ENCODE measurements at places on chromosomes 3 and 15.

GRCh38 chr3:4021162-4021561, 221.9 kb downstream of the LRRN1 start:
- no peak for DNase-seq

DNA sequence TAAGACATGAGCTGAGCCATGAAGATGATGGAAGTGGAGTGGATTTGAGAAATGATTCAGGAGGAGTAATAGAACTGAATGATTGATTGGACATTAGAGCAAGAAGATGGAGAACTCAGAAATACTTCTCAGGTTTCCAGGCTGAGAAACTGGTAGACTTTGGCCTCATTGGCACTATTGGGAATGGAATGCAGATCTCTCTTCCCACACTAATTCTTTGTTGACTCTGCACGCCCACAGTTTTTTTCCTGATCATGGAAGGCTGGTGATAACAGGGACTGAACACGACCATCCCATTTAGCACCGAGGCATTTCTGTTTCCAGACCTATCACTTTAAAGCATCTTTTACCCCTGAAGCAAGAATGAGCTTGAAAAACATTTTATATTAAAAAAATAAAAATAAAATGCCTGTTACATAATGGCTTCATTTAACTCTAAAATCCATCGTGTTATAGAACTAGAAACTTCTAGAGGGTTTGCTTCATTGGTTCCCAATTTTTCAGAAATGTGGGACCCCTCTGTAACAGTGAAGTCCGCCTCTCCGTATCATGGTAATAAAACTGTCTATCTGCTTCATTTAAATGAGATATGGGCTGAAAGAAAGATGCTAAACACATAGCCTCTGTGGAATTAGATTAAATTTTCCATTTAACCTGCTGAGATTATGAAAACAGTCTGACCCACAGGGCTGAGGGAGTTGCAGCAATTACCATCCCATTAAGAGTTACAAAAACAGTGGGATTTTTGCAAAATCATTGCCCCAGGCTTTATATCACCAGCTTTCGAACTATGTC, 562.0 kb upstream of the CFAP20DC start:
- no peak for DNase-seq

- no peak for DNase-seq
Measured at GRCh38 chr15:99481113-99481950, 84.5 kb upstream of the MEF2A start.

DNA sequence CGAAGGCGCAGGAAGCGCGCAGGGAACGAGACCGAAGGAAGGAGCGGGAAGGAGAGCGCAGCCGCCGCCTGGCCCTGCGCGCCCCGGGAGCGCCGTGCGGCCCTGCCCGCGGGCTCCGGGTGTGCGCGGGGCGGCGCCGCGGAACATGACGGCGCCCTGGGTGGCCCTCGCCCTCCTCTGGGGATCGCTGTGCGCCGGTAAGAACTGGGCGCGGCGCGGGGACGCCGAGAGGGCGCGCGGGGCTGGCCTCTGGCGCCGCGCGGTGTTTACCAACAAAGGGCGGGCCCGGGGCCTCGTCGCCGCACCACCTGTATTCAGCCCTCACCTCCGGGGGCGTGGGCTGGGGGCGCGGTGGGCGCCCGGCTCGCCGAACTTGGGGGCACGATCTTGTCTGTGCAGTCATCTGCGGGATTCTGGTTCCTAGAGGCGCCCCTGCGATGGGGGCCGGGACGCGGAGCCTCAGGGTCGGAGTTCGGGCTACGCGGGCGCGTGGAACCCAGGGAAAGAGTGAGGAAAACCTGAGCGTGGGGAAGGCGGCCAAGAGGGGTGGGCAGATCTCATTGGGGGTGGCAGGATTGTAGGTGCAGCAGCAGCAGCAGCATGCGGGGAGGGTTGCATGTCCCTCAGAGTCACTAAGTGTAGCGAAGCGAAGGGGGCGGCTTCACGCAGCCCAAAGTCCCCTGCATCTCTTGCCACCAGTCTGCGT, 641 bp downstream of the ACVR2B start:
- no peak for DNase-seq

DNA sequence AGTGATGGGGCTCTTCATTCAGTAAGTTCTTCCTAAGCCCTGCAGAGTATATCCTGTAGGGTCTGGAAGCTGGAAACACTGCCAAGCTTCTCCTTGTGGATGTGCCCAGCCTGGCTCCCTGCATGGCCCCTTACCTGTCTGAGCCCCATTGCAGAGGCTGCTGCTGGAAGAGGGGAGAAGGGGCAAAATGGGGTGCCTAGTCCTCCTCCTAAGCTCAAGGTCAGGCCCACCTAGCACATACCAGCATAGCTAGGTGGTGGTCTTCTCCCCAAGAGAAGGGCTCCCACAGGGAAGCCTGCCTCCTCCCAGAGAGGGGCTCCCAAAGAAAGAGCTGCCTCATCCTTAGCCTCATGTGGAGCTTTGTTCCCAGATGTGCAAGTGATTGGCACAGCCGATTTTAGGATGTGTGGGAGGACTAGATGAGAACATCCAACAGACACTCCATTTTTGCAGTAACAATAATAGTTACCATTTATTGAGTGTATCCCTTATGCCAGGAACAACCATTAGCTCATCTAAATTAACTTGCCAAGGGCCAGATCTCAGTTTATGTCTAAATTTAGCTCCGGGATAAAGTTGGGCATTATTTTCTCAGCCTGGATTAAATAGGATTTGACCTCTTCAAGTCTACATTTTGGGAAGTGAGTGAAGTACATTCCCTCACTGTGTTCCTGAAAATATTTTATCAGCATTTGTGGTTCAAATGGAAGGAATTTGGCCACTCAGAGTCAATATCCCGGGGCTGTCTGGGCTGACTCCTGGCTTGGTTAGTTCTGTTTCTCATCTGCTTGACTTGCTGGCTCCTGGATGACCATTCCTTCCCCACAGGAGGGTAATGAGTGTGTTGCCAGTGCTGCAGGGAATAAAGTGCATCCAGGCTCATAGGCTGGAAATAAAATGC, 291.1 kb upstream of the ROPN1 start:
- no peak for DNase-seq

GRCh38 chr3:196643201-196643749, 3.8 kb downstream of the NRROS start:
- DNase-seq, result peak; percentile 66

DNA sequence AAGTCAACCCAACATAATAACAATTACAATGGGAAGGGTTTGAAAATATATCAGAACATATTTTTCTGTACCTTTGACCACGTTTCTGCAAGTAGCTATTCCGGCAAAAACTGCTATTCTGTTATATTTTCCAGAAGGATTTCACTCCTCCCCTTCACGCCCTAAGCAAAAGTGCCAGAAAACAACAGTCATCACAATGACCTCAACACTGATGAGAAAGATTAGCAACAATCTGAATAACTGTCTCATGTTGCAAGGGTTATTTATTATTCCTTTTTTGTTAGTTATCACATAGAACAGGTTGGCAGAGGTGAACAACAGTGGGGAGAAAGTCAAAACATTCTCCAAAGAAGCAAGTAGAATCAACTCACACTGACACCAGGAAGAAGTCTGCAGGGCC, 269.4 kb upstream of the ARRDC4 start:
- DNase-seq, result no peak

DNA sequence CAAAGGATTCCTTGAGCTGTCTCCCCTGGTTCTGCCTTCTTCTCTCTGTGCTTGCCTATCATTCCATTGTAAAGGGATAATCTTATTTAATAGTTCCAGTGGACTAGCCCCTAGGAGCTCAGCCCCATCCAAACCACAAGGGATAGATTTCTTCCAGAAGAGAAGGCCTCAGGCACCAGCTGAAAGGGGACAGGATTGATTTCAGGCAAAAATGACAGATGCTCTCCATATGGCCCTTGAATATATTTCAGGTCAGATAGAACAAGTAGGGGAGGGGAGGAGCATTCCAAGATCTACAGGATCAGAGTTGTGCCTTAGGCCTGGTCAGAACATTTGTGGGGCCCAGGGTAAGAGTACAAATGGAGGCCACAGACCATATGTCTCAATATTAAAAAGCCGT, 85.3 kb downstream of the RPLP1 start:
- no peak for DNase-seq

- no peak for DNase-seq
Measured at GRCh38 chr15:36977659-36978058, 122.7 kb downstream of the MEIS2 start.

DNA sequence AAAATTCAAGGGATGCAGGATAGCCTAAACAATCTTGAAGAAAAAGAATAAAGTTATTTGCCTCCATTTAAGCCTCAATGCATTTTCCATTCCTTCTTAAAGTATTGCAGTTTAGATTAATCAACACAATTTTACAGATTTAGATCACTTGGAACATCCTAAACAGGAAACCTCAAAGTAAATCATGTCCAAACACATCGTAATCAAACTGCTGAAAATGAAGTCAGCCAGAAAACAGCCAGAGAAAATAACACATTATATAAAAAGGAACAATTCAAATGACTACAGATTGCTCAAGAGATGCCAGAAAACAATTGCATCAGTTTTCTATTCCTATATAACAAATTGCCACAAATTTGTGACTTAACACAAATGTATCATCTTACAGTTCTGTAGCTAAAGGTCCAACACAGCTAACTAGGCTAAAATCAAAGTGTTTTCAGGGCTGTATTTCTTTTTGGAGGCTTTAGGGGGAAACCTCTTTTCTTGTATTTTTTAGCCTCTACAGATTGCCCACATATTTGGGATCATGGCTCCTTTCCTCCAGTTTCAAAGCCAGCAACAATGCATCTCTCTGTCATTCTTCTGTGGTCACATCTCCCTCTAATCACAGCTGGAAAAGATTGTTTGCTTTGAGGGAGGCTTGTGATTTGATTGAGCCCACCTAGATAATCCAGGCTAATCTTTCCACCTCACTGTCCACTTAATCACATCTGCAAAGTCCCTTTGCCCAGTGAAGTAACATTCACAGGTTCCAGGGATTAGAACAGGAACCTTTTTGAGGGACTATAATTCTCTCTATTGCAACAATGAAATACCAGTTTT, 543.3 kb upstream of the UBE2E2 start:
- DNase-seq, result no peak

DNA sequence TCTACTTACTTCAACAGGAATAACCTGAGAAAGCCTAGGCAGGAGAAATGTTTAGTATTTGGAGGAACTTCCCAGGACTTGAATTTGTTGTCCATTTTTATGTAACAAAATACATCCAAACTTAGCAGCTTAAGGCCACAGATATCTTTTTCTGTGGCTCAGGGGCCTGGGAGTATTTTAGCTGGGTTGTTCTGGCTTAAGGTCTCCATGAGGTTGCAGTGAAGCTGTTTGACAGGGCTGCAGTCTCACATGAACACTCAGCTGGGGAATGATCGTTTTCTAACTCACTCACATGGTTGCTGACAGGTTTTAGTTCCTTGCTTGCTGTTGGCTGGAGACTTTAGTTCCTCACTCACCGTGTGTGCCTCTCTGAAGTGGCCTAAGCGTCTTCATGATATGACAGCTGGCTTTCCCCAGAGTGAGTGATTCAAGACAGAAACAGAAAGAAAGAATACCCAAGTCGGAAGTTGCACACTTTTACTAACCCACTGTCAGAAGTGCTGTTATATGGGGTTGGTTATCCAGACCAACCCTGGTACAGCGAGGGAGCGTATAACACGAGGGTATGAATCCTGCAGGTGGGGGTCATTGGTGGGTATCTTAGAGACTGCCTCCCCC, 229.7 kb upstream of the TBL1XR1 start:
- peak; percentile 3 for DNase-seq

GRCh38 chr3:127763816-127764215, 58.5 kb downstream of the MGLL start:
- no peak for DNase-seq

DNA sequence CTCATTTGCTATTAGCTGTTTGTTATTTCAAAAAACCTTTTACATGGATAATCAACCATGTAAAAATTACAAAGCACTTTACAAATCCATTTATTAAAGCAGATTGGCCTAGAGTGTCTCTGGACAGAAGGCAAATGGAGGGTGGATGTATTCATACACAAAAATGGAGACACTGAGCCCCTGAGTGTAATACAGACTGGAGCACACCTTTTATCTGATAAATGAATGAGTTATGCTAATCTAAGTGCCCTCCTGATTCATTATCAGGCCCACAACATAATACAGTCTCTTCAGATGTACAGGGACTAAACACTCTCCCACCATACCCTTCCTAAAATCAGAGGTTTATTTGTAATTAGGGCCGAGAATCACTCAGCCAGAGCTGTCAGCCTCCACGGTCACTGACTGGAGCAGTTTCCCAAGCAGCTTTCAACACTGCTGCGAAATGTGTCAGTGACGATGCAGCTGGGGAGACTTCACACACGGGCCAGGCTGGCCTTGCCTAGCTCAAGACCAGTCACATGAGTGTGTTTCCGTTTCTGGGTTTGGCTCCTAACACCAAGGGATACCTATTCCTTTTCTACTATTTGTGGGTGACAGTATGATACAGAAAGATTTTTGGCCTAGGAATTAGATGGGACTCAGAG, 271.8 kb downstream of the ZIC1 start:
- no peak for DNase-seq

- DNase-seq, result no peak
Measured at GRCh38 chr3:120410541-120410940, 40.3 kb downstream of the FSTL1 start.

DNA sequence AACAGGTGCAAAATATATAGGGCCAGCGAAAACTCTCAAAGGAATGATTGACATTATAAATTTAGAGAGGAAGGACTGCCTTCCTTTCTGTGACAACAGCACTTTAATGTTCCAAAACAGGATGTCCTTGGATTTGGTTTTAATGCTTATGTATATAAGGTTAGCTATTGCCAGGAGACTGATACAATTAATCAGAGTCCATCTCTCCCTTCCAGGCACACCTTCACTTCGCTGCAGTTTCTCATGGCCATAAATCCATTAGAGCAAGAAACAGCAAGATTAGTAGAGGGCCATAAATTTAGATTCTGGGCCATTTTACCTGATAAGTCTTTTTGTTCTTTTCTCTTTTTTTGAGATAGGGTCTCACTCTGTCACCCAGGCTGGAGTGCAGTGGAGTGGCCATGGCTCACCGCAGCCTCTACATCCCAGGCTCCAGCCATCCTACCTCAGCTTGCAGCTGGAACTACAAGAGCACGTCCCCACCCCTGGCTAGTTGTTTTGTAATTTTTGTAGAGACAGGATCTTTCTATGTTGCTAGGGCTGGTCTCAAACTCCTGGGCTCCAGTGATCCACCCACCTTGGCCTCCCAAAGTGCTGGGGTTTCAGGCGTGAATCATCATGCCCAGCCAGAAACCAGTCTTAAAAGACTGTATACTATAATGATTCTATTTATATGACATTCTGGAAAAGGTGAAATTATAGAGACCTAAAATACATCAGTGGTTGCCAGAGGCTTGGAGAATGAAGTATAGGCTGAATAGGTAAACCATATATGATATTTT, 15.7 kb upstream of the TFRC start:
- DNase-seq, result no peak

- no peak for DNase-seq
Measured at GRCh38 chr3:10006762-10007090, 19.5 kb upstream of the FANCD2 start.

- no peak for DNase-seq
Measured at GRCh38 chr15:100968050-100968966, 49.2 kb downstream of the LRRK1 start.
